Glutamatergic neuron (in vitro differentiated cells): ENCODE measurements at places on chromosomes 1 and 21. TPM values are rescaled to one million over a fixed set of nuclear protein-coding genes. Genes with fewer than 3 reads are reported as not detected.

Gene ATP13A2
- total RNA-seq = 65.0 TPM

DNA sequence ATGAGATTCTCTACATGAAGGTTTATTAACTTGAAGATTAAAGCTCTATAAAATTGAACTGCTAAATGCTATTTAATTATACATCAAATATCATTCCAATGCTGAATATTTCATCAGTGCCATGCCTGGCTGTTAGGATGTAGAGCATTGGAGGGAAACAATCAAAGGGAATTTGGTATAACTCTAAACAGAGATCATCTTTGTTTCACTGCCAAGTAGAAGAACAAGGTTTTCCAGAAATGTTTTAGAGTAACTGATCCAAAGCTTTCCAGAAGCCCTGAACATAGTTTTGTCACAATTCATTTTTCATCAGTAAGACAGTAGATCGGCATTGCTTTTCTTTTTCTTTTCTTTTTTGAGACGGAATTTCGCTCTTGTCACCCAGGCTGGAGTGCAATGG is 5.9 kb upstream of the DSTYK start:
- H3K27ac ChIP-seq = no peak overlapping the region
- H3K4me1 ChIP-seq = no peaks in the 10 kb centered on the region
- DNase-seq = no peak
- no peak overlapping the region for H3K4me3 ChIP-seq

- no peak overlapping the region for H3K4me3 ChIP-seq
- peaks cover 9% of the 10 kb centered on the region for H3K27me3 ChIP-seq
- no peak overlapping the region for H3K27ac ChIP-seq
- peaks cover 9% of the 10 kb centered on the region for H3K4me1 ChIP-seq
- H3K36me3 ChIP-seq = peaks cover 12% of the 10 kb centered on the region
These were observed 4.5 kb downstream of the ETS2 start for GRCh38 chr21:38810034-38810825.

Gene ESRRG
- 9.0 TPM for total RNA-seq

DNA sequence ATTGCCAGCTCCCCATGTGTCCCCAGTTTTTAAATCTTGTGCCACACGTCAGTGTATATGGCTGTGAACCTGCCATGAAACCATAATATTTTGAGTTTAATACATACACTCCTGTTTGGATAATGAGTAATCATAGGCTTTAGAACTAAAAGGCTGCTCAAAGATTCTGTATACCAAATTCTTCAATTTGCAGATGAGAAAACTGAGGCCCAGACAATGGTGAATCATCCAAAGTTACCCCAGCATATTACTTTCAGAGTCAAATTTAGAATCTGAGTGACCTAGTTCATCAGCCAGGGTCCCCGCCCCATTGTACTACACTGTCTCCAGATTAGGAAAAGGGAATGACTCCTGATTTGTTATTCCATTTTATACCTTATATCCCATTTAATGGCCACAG is 224.6 kb downstream of the FGGY start:
- no peak overlapping the region for H3K27ac ChIP-seq
- DNase-seq = no peak
- no peaks in the 10 kb centered on the region for H3K27me3 ChIP-seq
- H3K36me3 ChIP-seq = no peaks in the 10 kb centered on the region
- no peaks in the 10 kb centered on the region for H3K4me1 ChIP-seq

Gene ABL2
- total RNA-seq = 24.7 TPM

- H3K27ac ChIP-seq = no peak overlapping the region
- H3K27me3 ChIP-seq = no peaks in the 10 kb centered on the region
- no peak overlapping the region for H3K4me3 ChIP-seq
- H3K4me1 ChIP-seq = no peaks in the 10 kb centered on the region
- DNase-seq = no peak
These were observed 1563.6 kb upstream of the PRMT6 start for GRCh38 chr1:105492921-105493320.

DNA sequence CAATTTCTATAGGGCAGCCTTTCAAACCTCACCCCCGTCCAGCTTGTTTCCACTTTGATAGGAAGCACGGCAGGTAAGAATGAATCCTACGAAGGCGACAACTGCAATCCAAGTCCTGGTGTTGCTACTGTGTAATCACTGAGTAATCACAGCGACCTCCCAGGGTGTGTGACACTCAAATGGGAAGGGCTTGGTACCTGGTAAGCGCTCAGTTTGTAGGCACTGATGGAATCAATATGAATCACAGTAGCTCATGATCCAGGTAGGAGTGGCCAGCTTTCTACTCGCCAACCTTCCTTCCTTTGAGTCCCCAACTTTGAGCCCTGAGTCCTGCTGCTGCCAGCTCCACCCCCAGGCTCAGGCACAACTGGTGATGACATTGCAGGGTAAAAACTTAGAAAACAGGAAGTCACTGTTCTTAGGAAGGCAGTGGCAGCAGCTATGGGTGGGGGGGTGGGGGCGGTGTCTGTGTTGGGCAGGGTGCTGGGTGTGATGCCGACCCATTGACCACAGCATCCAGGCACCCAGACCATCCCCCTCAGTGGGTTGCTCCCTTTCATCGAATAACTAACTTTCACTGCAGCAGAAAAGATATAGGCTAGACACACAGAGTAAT is 70.7 kb downstream of the CD247 start:
- H3K4me1 ChIP-seq = peaks cover 4% of the 10 kb centered on the region
- H3K36me3 ChIP-seq = no peaks in the 10 kb centered on the region
- DNase-seq = no peak
- H3K4me3 ChIP-seq = no peak overlapping the region
- H3K27ac ChIP-seq = no peak overlapping the region

Gene FAM151A
- not detected for total RNA-seq

Gene EMC1
- total RNA-seq = 98.9 TPM

DNA sequence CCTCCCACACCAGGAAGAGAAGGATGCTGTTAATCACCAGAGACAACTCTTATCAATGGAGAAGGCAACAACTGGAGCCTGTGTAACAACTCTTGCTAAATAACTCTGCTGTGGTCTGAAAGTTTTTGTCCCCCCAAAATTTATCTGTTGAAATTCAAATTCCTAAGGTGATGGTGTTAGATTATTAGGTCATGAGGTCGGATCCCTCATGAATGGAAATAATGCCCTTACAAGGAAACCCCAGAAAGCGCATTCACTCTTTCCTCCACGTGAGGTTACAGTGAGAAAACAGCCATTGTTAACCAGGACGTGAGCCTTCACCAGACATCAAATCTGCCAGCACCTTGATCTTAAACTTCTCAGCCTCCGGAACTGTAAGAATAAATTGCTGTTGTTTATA is 141.9 kb upstream of the CXADR start:
- H3K4me3 ChIP-seq = no peak overlapping the region
- H3K27ac ChIP-seq = no peak overlapping the region
- no peaks in the 10 kb centered on the region for H3K4me1 ChIP-seq
- DNase-seq = no peak
- H3K27me3 ChIP-seq = peaks cover 2% of the 10 kb centered on the region

- DNase-seq = no peak
- no peaks in the 10 kb centered on the region for H3K36me3 ChIP-seq
- H3K4me1 ChIP-seq = no peaks in the 10 kb centered on the region
- H3K4me3 ChIP-seq = no peak overlapping the region
- no peak overlapping the region for H3K27ac ChIP-seq
These were observed 13.7 kb downstream of the DHRS3 start for GRCh38 chr1:12604114-12604874.

GRCh38 chr1:180083164-180083563 is 71.5 kb upstream of the QSOX1 start:
- H3K4me3 ChIP-seq = no peak overlapping the region
- H3K36me3 ChIP-seq = no peaks in the 10 kb centered on the region
- no peaks in the 10 kb centered on the region for H3K27me3 ChIP-seq
- no peaks in the 10 kb centered on the region for H3K4me1 ChIP-seq
- no peak for DNase-seq
- H3K27ac ChIP-seq = no peak overlapping the region

GRCh38 chr1:61121631-61122030 is 39.3 kb downstream of the NFIA start:
- peaks cover 2% of the 10 kb centered on the region for H3K27me3 ChIP-seq
- H3K36me3 ChIP-seq = no peaks in the 10 kb centered on the region

Gene NPPB
- total RNA-seq = not detected

- DNase-seq = no peak
- peaks cover 18% of the 10 kb centered on the region for H3K27me3 ChIP-seq
- H3K27ac ChIP-seq = no peak overlapping the region
- H3K4me3 ChIP-seq = no peak overlapping the region
- H3K4me1 ChIP-seq = no peaks in the 10 kb centered on the region
- H3K36me3 ChIP-seq = peaks cover 12% of the 10 kb centered on the region
These were observed 91.2 kb downstream of the AJAP1 start for GRCh38 chr1:4745560-4745959.

Gene ARHGEF19
- total RNA-seq = 3.4 TPM

GRCh38 chr1:16183179-16183578 is 27.3 kb upstream of the EPHA2 start:
- peaks cover 3% of the 10 kb centered on the region for H3K27me3 ChIP-seq
- H3K4me3 ChIP-seq = no peak overlapping the region
- no peaks in the 10 kb centered on the region for H3K36me3 ChIP-seq
- H3K27ac ChIP-seq = no peak overlapping the region
- H3K4me1 ChIP-seq = no peaks in the 10 kb centered on the region
- no peak for DNase-seq

Gene ZBTB40
- total RNA-seq = 25.7 TPM

- peaks cover 20% of the 10 kb centered on the region for H3K4me1 ChIP-seq
- peak; percentile 26 for DNase-seq
- H3K27ac ChIP-seq = no peak overlapping the region
- H3K4me3 ChIP-seq = no peak overlapping the region
- H3K27me3 ChIP-seq = peaks cover 11% of the 10 kb centered on the region
- no peaks in the 10 kb centered on the region for H3K36me3 ChIP-seq
These were observed 2.6 kb downstream of the TMEM51 start for GRCh38 chr1:15155888-15156741.

GRCh38 chr1:107547363-107548155 is 406.7 kb downstream of the NTNG1 start:
- no peak for DNase-seq
- H3K36me3 ChIP-seq = no peaks in the 10 kb centered on the region
- H3K4me1 ChIP-seq = peaks cover 6% of the 10 kb centered on the region
- no peak overlapping the region for H3K27ac ChIP-seq

DNA sequence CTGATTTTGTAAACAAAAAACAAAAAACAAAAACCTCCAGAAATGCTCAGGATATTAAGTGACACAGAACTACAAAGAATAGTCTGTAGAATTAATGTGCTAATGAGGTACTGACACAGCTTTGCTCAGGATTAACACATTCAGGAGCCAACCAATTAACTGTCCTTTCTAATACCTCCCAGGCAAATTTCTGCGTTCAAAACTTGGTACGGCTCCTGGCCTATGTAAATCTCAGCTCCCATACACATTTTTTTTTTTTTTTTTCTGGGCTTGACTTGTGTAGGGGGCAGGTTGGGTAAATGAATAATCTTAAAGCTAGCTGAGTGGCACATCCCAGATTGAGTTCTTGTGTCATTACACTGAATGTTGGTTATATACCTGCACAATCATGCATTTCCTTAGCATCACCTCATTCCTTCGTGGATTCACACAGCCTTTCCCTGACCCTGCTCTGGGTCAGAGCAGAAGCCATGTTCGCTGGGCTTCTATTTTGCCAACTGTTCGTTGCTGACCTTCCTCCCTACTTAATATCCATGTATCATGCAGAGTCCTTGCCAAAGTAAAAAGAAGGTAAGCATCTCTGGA is 12.6 kb upstream of the IER5 start:
- no peak overlapping the region for H3K27ac ChIP-seq
- DNase-seq = no peak

DNA sequence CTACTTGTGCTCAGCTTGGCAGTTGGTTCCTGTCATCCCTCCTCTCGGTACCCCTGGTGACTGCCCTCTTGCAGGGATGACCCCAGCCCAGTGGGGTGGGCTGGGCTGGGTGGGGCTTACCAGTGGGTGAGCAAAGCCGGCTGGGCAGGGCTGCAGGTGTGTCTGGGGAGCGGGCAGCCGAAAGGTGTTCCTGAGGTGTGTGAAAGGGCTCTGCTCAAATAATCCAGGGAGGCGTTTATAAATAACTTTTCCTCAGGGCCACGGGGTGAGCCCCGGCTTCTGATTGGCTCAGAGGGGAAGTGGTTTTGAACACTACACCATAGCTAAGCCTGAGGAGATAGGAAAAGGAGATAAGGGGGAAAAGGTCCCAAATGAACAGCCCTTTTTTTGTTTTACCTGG is at the start of gene SLC26A9:
Gene SLC26A9, minus strand, starts transcription at position 212 of the 400 bp plus-strand sequence. CDS start 7,636 bp downstream, outside the sequence.
- H3K4me1 ChIP-seq = peaks cover 6% of the 10 kb centered on the region
- DNase-seq = no peak
- H3K27ac ChIP-seq = no peak within 1 kb of the TSS
- peaks cover 6% of the 10 kb centered on the region for H3K27me3 ChIP-seq
- no peak within 1 kb of the TSS for H3K4me3 ChIP-seq

Gene HPCA
- 156 TPM for total RNA-seq

Gene CR2
- not detected for total RNA-seq

GRCh38 chr1:8649027-8649426 is 168.4 kb downstream of the RERE start:
- no peak overlapping the region for H3K4me3 ChIP-seq
- H3K4me1 ChIP-seq = peaks cover 41% of the 10 kb centered on the region
- peaks cover 4% of the 10 kb centered on the region for H3K36me3 ChIP-seq
- peaks cover 3% of the 10 kb centered on the region for H3K27me3 ChIP-seq
- DNase-seq = no peak

Gene TP53BP2
- total RNA-seq = 50.7 TPM

- no peak overlapping the region for H3K27ac ChIP-seq
- H3K4me1 ChIP-seq = peaks cover 9% of the 10 kb centered on the region
- no peak for DNase-seq
- H3K36me3 ChIP-seq = no peaks in the 10 kb centered on the region
These were observed 153.2 kb downstream of the GLUL start for GRCh38 chr1:182238421-182238820.

GRCh38 chr1:220908757-220909156 is 29.5 kb downstream of the HLX start:
- H3K27me3 ChIP-seq = peaks cover 1% of the 10 kb centered on the region
- no peak overlapping the region for H3K27ac ChIP-seq
- H3K4me3 ChIP-seq = no peak overlapping the region
- DNase-seq = no peak
- H3K4me1 ChIP-seq = peaks cover 3% of the 10 kb centered on the region

Gene PUM1
- total RNA-seq = 188 TPM

DNA sequence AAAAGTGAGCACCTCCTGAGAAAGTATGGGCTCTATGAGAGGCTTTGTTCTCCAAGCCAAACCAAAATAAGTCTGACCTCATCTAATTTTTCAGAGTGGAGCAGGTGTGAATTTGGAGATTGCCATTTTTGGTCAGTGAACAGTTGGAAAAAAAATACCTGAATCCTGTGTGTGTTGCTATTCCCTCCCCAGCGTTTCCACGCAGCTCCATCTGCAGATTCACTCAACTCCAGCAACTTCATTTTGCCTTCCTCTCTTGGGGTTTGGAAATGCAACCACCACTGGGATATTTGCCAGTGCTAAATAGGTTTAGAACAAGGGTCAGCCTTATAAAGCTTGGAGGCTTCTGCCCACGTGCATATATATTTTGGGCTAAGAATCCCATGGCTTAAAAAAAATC is 11.2 kb downstream of the CASQ2 start:
- H3K4me1 ChIP-seq = peaks cover 3% of the 10 kb centered on the region
- no peak overlapping the region for H3K27ac ChIP-seq
- no peak for DNase-seq
- H3K36me3 ChIP-seq = peaks cover 17% of the 10 kb centered on the region
- H3K4me3 ChIP-seq = no peak overlapping the region
